Pulmonary artery endothelial cell (primary cell): ENCODE measurements at places on chromosomes 4 and X. TPM values are rescaled to one million over a fixed set of nuclear protein-coding genes. Genes with fewer than 3 reads are reported as not detected.

GAGE1 gene
- not detected in 2 replicates for total RNA-seq

OR13H1 gene
- not detected in 2 replicates for total RNA-seq

HERC5 gene
- total RNA-seq: 0.73 and 1.7 TPM in 2 replicates

MAGEA6 gene
- total RNA-seq: not detected in 2 replicates

TECRL gene
- not detected in 2 replicates for total RNA-seq

PAGE5 gene
- total RNA-seq: not detected in 2 replicates

CPLX1 gene
- 0.13 and 0.14 TPM in 2 replicates for total RNA-seq

MAGEB10 gene
- total RNA-seq: not detected in 2 replicates

IGSF1 gene
- total RNA-seq: not detected in 2 replicates

FUNDC1 gene
- total RNA-seq: 9.7 and 10.7 TPM in 2 replicates

COL25A1 gene
- total RNA-seq: 0.14 and 4.0 TPM in 2 replicates

EDA gene
- 0.92 and 2.5 TPM in 2 replicates for total RNA-seq

TMEM271 gene
- not detected in 2 replicates for total RNA-seq

- DNase-seq: no peak
Observed at GRCh38 chrX:54248309-54248708, 65.3 kb upstream of the FAM120C start.

DNA sequence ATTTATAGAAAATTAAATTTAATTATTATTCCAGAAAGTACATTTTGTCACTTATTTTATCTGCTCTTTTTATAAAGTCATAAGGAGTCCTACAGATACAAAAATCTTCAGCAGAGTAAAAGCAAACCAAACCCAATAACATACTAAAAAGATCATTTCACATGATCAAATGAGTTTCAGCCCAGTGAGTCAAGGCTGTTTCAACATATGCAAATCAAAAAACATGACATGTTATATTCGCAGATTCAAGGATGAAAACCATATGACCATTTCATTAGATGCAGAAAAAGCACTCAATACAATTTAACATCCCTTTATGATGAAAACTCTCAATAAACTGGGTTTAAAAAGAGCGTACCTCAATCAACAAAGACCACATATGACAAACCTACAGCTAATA, 214.3 kb downstream of the FAT4 start:
- DNase-seq: no peak

- peak; percentile 4 for DNase-seq
Observed at GRCh38 chr4:70505151-70505748, 13.1 kb upstream of the AMTN start.

DNA sequence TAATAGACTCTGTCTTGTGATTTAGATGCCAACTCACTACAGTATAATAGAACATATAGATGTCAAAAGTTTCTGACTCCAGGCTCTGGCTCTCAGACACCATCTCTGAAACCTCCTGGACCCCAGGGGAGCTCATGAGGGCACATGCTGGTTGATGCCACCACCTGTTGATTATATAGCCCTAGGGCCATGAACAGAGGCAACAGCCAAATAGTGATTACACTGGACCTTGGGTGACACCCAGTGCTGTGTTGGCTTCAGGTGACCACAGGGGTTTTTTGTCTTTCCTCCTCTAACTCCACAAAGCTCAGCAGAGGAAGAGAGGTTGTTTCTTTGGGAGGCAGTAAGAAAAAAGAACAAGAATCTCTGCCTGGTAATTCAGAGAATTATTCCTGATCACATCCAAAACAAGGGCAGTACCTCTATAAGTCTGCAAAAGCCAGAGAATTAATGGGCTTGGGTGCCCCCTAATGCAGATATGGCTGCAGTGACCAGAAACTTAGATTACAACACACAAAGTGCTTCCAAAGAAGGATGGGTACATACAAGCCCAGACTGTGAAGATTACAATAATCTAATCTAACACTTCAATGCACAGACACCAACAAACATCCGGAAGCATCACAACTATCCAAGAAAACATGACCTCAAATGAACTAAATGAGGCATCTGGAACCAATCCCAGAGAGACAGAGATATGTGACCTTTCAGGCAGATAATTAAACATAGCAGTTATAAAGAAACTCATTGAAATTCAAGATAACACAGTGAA, 1920.6 kb downstream of the ARAP2 start:
- no peak for DNase-seq

DNA sequence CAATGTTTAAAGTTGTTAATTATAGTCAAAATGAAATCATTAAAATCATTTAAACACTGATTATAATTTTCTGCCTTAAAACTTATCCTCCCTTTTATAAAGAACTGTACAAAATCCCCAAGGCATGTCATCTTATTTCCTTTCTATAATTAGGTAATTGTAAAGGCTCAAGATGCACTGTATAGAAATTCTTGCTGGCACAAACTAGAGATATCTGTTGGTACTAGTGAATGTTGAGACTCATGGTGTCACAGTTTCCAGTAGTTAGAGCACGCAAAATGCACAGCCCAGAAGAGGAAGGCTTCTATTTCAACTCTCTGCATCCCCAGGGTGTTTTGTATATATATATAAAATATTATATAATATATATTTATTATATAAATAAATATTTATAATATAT, 22.7 kb upstream of the PLA2G12A start:
- no peak for DNase-seq

GRCh38 chrX:130173190-130173895, 1.6 kb downstream of the RAB33A start:
- no peak for DNase-seq

- DNase-seq: no peak
Observed at GRCh38 chr4:118881512-118882146, 7.0 kb upstream of the SYNPO2 start.

DNA sequence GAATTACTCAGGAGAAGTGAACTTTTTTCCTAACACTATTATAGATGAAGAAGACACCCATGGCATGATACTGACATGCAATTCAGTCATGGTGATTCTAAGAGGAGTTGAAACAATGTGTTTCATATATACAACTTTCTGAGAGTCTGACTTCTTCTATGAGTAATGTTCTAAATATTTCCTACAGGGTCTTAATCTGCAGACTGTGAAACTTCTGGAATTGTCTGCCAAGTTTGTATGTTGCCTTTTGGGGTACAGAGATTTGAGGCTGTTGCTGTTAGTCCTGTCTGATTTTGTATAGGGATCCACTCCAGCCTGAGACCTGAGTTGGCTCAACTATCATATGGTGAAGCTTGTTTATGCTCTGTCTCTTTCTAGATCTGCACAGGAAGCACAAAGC, 160.6 kb upstream of the GATB start:
- DNase-seq: no peak

GRCh38 chr4:82639971-82640370, 78.2 kb upstream of the TMEM150C start:
- no peak for DNase-seq

DNA sequence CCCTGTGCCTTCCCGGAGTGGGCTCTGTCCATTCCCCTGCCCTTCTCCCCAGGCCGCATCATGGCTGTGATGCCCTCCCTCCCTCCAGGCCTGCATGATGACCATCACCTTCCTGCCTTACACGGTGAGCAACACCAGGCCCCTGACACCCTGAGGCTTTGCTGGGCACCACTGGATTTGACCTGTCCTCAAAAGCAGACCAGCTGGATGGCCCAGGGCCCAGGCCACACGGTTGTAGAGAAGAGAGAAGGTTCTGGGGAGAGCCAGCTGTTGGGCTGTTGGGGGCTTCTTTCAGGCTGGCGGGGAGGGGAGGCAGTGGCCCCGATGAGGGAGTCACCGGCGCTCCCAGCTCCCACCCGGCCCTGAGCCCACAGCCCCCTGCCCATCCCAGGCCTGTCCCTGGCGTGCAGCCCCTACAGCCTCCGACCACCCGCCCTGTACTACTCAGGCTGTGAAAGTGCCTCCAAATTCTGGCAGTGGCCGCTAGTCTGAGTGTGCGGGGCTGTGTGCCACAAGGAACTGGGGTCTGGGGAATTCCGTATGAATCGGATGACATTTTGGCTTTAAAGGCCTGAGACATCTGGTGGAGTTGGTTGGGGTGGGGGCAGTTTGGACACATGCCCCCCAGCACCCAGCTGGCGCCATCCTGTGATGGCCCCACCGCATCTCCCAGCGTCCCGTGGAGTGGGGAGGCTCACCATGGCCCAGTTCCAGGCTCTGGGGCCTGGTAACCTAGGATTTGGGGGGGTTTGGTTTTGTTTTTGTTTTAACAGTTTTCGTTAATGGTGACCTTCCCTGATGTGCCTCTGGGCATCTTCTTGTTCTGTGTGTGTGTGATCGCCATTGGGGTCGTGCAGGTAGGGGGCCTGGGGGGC, 19.6 kb downstream of the TMEM175 start:
- no peak for DNase-seq

- peak; percentile 63 for DNase-seq
Observed at GRCh38 chr4:55866290-55866907, 13.0 kb downstream of the EXOC1 start.

DNA sequence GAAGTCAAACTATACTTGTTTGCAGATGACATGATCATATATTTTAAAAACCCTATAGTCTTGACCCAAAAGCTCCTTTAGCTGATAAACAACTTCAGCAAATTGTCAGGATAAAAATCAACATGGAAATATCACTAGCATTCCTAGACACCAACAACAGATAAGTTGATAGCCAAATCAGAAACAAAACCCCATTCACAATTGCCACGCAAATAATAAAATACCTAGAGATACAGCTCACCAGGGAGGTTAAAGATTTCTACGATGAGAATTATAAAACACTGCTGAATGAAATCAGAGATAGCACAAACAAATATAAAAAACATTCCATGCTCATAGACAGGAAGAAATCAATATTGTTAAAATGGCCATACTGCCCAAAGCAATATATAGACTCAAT, 605.0 kb upstream of the GRIA3 start:
- DNase-seq: no peak

GRCh38 chr4:31114816-31115215, 394.6 kb downstream of the PCDH7 start:
- no peak for DNase-seq

DNA sequence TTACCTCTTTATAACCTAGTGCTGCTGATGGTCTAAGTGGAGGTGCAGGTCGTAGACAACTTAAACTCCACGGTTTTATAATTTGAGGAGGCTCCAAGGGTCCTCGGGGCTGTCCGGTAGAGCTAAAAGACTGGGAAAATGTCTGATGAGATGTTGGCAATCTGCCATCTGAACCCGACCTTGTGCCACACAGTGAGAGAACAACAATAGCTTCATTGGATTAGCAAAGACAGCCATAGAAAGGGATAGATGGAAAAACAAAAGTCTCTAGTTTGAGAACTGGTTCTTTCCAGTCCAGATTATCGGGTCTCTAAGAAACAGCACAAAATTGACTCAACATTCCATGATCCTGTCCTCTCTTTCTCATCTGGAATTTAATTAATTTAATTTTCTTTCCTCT, 31.6 kb downstream of the CD40LG start:
- no peak for DNase-seq

DNA sequence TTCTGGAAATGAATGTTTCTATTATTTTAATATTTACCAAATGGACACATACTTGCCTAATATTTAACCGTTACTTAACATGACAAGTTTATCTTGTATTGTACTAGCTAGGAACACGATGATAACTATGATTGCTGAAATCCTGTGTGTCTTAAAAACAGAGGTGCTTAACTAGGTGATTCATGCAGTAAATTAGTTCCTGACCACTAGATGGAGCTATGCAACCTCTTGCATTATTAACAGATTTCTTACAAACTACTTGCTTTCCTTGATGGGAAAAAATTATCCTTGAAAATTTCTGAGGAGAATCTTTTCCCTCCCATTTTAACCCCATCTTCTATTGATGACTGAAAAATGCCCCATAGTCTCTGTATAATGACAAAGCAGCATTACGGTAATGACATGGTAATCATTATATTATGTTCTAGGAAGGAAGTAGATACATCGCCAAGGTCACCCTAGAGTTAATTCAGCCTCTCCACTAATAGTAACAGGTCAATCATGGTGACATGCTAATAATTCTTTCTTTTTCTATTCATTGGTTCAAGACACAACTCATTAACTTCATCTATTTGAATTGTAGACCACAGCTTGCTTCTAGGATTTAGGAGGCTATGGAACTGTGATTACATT, 844.2 kb downstream of the RAPGEF2 start:
- no peak for DNase-seq

DNA sequence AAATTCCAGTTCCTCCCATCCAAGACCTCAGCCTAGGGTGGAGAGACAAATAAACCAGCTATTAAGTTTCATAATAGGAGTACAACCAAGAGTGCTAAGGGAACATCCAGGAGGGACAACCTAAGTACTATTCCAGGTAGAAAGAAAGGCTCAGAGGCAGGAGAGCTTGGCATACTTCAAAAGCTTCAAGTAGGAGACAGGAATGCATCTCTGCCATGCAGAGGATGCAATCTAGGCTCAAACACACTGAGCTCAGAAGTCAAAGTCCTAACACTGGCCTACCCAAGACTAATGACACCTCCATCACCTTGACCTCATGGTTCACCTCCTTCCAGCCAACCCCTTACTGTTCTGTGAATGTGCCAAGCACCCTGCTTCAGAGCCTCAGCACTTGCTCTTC, 8.1 kb downstream of the WDFY3 start:
- no peak for DNase-seq

- no peak for DNase-seq
Observed at GRCh38 chr4:138693526-138693925, 322.1 kb upstream of the NOCT start.

DNA sequence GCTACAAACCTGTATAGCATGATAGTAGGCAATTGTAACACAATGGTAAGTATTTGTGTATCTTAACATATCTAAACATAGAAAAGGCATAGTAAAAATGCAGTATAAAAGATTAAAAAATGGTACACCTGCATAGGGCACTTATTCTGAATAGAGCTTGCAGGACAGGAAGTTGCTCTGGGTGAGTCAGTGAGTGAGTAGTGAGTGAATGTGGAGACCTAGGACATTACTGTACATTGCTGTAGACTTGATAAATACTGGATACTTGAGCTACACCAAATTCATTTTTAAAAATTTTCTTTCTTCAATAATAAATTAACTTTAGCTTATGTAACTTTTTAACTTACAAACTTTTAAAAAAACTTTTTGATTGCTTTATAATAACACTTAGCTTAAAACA, 68.2 kb upstream of the MAML3 start:
- peak; percentile 13 for DNase-seq

- no peak for DNase-seq
Observed at GRCh38 chr4:47933840-47934239, 19.5 kb upstream of the NFXL1 start.

DNA sequence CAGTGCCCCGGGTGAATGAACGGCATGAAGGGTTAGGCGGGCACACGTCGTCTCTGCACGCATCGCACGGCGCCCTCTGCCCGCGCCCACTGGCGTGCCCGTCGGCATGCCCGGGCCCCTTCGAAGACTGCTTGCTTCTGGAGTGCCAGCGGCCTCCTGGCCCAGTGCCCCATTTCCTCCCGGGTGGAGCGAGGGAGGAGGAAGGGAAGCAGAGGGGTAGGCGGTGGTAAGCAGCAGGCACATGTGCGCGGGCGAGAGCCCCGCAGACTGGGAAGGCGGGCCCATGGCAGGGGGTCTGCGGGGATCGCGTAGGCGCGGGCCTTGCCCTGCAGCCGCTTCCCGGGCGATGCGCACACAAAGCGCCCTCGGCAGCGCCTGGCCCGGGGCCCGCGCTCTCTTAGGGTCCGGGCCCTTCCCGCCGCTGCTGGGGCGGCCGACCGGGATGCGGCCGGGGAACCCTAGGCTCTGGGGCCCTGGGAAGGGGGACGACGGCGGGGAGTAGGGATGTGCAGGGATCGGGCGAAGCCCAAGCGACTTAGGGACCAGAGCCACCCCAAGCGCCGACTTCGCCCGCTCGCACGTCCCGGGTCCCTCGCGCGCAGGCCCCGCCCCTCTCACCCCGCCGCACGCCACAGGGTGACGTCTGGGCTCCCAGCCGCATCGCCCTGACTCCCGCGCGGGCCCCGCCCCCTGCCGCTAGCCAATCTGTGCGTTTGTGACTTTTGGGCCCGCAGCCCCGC, 866 bp upstream of the EMD start:
- no peak for DNase-seq

GRCh38 chr4:94407846-94408245, 43.9 kb upstream of the PDLIM5 start:
- no peak for DNase-seq
